GOT3 (cell line): ENCODE measurements at places on chromosomes 6 and 20.

GRCh38 chr20:15834857-15835256 lies 738.4 kb downstream of the KIF16B start:
- no peak for DNase-seq

DNA sequence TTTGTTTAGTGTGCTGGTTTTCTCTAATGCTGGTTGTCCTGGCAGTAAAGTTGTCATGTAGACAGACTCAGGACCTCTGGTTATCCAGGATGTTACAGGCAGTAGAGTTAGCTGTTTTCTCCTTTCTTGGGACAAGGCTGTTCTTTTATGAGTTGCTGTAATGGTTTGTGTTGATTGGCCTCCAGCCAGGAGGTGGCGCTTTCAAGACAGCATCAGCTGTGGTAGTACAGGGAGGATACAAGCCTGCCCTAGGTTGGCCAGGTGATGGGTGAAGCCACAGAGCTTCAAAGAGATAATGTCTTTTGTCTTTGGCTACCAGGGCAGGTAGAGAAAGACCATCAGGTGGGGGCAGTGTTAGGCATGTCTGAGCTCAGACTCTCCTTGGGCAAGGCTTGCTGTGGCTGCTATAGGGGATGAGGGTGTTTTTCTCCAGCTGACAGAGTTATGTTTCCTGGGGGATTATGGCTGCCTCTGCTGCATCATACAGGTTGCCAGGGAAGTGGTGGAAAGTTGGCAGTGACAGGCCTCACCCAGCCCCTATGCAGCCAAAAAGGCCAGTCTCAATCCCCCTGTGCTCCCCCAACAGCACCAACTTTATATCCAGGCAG lies 127.2 kb upstream of the TAB2 start:
- DNase-seq = no peak

- peak; percentile 44 for DNase-seq
These were observed 80.0 kb upstream of the EYA2 start for GRCh38 chr20:46814366-46815232.

GRCh38 chr6:169163411-169163901 lies 90.2 kb downstream of the THBS2 start:
- no peak for DNase-seq

DNA sequence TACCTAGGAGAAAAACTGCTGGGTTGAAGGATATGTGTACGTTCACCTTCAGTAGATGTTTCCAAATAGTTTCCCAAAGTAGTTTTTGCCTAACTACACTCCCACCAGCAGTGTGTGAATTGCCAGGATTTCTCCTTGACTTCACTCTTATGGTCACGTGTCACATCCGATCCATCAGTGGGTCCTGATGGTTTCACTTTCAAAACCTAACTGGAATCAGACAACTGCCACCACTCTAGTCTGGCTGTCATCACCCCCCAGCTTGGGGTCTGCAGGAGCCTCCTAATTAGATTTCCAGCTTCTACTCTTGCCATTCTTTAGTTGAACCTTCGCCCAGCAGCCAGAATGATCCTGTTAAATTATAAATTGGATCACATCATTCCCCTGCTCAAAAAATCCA lies 8.5 kb upstream of the SLC12A5 start:
- no peak for DNase-seq
